ENCODE measurements at places on chromosomes 4 and X.

- DNase-seq = no peak
These were observed 347.4 kb upstream of the AGA start for GRCh38 chr4:177789610-177790009.

DNA sequence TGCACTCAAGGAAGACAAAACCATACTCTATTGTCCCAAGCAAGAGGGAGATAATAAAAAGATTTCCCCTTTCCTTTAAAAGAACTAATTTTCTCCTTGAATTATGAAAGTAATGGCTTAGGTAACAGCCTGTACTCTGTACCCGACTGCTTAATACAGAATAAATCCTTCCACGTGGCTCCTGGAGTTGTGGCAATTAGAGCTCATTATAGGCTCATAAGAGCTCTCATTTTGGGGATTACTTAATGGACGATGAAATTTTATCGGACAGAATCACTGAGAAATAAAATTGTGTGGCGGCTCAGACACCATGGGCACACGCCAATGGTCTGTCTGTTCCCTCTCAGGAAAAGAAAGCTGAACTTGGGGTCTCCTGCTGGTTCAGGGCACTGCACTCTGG, 2.8 kb upstream of the GSX2 start:
- DNase-seq = no peak

DNA sequence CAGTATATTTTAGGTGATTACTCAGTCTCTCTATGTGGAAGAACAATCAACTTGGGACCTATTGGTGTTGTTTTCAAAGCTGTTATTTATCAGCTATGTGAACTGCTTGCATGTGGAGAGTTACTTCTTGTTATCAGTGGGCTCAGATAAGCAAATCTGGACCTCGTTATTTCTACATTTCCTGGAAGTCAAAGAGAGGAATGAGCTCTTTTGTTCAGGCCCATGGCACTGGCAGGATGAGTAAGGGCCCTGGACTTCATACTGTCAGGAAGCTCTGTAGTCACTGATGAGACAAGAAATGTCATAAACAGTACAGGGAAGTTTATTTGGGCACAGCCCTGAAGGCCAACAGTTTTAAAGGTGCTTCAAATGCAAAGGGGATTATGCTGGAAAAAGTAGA, 760.6 kb upstream of the EPHA5 start:
- DNase-seq = no peak

DNA sequence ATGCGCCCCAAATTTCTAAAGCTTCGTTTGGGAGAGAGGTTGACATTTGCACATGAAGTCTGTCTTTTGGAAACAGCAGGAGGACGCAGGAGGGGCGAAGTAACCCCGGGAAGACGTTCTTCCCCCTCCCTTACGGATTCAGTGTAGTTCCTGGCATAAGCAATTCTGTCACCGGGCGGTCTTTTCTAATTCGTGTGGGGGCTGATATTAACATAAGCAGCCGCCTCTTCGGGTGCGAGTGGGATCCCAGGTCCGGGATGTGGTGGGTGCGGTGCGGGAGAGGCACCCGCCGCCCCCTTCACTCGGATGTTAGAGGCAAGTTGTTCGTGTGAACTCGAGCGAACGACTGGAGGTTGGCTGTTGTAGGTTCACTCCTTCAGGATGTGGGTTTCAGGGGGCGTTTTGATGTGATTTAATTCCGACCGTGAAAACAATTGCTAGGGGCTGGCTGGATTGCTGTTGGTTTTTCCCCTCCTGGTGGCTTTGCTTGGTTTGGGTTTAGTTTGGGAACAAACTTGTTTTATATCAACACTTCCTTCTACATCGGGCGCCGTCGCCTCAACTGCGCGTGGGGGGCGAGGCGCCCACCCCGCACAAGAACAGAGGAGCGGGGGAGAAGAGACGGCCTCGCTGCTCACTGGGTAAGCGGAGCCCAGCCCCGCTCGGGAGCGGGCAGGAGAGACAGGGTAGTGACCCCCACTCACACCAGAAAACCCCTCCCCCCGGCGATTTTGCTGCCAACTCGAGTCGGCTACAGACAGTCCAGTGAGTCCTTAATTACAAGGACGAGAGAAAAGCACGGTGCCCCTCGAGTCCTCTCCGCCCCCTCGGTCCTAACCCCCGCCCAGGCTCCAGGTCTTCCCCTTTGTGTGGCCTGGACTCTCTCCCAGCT, 2.9 kb upstream of the LEF1 start:
- DNase-seq = no peak

- no peak for DNase-seq
These were observed 51.3 kb downstream of the RNF150 start for GRCh38 chr4:141081921-141082395.

DNA sequence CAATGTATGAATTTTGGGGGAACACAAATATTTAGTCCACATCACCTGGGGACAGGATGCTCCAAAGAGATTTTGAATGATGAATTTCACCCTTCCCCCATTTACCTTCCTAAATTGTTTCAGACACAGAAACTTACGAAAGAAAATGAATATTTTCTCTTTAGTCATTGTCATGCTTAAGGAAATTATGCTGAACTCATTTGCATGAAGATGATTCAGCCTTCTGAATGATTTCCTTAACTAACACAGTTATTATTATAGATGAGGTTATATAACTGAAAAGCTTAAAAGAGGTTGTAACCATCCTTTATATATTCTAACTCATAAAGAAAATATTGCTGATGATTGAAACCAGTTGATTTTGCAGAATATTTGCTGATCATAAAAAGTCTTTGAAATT, 61.1 kb downstream of the KCNIP4 start:
- DNase-seq = no peak

- DNase-seq = no peak
These were observed 193.2 kb upstream of the LEF1 start for GRCh38 chr4:108361886-108362285.

- DNase-seq = no peak
These were observed 70.7 kb upstream of the C4orf50 start for GRCh38 chr4:6088950-6089349.

- no peak for DNase-seq
These were observed 192.0 kb downstream of the CXXC4 start for GRCh38 chr4:104302731-104303130.

DNA sequence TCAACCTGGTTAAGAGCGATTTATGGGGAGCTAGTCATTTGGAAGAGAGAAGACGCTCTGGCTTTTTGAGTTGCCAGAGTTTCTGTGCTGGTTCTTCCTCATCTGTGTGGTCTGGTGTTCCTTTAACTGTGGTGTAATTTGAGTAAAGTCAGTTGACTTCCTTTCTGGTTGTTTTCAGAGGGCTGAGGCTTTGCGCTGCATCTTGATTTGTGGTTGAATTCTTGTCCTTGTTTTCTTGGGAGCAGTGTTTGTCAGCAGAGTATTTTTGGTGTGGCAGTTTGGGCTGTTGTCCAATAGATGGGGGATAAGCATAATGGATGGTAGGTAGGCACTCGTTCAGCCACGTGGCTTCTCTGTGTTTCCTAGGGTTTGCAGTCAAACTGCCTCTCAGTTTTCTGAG, 2143.2 kb upstream of the TENM3 start:
- no peak for DNase-seq

GRCh38 chrX:78886550-78886949, 58.6 kb upstream of the P2RY10 start:
- DNase-seq = peak; percentile 3

GRCh38 chr4:183329954-183330742, 7.9 kb upstream of the CLDN24 start:
- no peak for DNase-seq

GRCh38 chrX:69321789-69322188, 156.5 kb upstream of the PJA1 start:
- no peak for DNase-seq

DNA sequence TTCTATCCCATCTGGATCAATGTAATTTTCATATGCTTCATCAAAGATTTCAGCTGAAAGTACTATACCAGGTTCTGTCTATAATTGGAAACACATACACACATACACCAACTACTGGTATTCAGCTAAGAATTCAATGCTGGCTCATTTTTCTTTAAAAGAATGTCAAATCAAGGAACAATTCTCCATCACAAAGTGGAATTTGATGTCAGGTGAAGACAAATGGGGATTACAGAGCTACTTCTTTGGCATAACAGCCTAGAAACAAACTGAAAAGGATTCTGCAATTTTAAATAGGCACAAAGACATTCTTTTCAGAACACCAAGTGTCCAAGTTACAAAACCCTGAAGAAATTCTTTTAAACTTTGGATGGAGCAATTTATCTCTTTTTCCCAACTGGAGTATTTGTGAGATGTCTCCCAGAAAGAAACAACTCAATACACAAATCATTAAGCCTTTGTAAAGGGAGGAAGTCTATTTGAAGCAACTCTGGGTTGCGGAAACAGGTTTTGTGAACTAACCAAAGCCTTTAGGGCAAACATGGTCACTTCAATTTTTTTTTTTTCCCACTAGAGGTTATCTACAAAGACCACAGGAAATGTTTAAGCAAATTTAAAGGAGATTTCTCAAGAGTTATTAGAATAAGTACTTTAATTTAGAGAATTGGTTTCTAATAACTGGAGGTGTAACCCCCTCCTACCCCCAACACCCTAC, 1.9 kb upstream of the FAM9C start:
- DNase-seq = no peak

GRCh38 chrX:111881715-111882114, 5.7 kb downstream of the TRPC5OS start:
- DNase-seq = no peak

- DNase-seq = no peak
These were observed 4.3 kb downstream of the DMD start for GRCh38 chrX:33207056-33207455.

DNA sequence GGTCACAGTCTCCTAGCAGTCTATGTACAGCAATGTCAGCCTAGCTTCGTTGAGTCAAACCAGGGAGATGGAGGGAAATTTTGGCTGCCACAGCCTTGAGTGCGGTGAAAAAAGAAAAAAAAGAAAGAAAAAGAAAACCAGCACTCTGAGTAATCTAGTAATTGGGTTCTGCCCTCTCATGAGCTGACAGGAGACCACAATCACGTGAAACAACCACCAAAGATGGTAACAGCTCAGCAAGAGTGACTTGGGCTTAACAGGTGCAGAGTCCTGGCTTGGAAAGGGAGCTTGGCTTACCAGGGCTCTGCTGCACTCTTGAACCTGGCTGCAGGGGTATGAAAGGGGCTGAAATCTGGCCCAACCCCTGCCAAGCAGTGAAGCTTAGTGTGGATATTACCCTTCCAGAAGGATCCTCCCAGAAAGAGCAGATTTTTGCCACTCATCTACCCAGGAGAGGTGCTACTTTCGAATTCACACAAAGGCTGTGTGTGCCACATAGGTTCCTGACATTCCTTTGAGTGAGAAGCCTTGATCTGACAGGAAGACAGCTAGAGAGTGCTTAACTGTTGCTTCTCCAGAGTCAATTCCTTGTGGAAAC, 350.3 kb downstream of the PTTG2 start:
- no peak for DNase-seq

DNA sequence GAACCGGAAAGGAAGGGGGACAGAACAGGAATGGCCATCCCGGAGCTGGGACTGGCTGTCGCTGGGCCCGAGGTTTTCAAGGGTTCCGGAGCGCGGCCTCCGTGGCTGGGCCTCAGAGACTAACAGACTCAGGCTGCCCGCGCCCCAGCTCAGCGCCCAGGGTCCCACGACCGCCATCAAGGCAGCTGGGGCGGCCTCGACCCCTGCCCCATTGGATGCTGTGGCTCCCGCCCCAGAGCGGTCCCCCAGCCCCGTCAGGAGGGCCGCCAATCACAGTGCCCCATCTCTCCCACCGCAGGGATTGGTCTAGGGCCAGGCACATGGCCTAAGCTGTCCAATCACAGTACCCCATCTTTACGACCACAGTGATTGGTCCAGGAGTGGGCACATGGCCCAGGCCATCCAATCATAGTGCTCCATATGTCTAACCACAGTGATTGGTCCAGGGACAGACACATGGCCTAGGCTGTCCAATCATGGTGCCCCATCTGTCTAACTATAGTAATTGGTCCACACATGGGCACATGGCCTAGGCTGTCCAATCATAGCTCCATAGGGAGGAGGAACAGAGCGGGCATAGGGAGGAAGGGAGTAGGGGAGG, 105.3 kb upstream of the NKX1-1 start:
- no peak for DNase-seq

DNA sequence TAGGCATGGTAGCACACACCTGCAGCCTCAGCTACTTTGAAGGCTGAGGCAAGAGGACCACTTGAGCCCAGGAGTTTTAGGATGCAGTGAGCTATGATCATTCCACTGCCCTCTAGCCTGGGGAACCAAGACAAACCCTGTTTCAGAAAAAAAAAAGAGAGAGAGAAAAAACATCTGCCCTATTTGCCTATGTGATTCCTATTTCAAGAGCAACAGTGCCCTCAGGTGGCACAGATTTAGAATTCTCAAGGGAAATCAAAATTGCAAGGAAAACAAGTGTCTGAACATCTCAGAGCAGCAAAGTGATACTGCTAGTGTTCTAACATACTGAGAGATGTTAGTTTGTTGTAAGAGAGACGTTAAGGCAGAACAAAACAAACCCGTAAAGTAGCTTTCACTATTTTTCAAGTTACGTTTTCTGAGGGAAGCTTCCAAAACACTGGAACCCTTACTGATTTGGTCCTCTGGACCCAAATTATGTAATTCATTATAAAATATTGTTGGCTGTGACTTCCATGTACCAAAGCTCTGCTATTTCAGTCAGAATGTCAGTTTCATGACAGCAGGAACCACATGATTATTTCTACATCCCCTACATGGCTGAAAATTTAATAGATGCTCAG, 7.9 kb downstream of the BDH2 start:
- DNase-seq = peak; percentile 17

GRCh38 chrX:3598709-3599108, 114.7 kb downstream of the PRKX start:
- no peak for DNase-seq

DNA sequence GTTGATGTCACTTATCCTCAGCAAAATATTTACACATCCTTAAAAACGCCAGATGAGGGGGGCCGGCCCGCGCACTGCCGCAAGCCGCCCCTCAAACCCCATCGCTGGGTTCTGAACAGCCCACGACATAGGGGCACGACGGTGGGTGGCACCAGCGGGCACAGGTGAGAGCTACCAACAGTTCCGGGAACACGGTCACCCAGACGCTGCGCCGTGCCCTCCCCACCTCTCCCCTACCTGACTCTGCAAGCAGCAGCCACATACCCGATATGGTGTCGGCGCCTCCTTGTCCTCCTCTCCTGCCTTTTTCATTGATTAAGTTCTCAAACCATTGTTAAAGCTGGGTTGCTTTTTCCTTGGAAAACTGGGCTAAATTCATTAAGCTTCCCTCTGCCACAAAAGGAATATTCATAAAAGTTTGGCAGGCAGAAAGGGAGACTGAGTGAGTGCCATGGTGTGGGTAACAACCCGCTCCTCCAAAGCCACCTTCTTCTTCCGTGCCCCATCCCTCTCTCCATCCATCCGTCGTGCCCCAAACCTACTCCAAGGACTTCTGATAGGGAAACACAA, 1.4 kb downstream of the RAI2 start:
- DNase-seq = no peak

GRCh38 chr4:42136371-42136770, 16.1 kb downstream of the BEND4 start:
- DNase-seq = no peak

GRCh38 chr4:163542275-163542674, 47.8 kb downstream of the TMA16 start:
- DNase-seq = peak; percentile 58

DNA sequence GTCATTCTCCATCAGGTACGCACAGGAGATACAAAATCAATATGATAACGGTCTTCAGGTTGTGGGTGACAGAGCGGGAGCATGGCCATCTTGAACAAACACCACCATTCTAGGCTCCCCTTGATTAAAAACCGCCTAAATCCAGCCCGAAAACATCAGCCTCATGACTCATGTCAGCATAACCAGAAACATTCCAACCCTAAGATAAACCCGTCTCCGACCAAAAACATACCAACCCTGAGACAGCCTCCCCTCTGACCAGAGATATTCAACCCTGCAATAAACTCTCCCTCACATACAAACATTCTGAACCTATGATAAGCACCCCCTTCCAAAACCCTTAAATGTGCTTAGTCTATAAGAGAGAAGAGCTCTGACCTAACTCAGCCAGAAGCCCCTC, 157.9 kb downstream of the DHRSX start:
- no peak for DNase-seq
